ENCODE measurements at places on chromosomes 5 and 9. TPM values are rescaled to one million over a fixed set of nuclear protein-coding genes. Genes with fewer than 3 reads are reported as not detected.

DNA sequence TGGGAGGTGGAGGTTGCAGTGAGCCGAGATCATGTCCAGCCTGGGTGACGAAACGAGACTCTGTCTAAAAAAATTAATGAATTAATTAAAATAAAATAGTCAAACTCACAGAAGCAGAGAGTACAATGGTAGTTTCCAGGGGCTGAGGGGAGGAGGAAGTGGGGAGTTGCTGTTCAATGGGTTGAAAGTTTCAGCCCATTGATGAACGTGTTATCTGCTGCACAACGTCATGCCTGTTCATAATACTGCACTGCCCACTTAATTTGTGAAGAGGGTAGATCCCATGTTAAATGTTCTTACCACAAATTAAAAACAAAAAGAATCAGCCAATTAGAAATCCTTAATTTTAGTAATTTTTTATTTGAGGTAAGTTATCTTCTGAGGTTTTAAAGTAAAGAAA lies 16.4 kb upstream of the RUFY1 start:
- DNase-seq, result no peak

DNA sequence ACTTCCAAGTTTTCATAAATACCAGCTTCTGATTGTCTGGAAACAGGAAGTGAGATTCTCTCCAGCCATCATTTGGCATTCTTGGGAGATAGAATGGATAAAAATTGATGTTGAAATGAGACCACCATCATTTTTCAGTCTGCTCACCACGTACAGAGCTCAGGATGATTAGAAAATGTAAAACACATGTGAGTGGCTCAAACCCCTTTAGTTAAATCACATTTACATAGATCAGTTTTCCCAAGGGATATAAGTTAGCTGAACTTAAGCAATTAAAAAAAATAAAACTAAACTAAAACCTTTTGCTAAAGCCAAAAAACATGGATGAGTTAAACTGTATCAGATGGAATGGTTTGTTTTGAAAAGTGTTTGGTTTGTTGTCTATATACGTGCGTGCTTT lies 37.1 kb upstream of the GDNF start:
- DNase-seq, result no peak

IL31RA gene
- 2.7 TPM for total RNA-seq

SETX gene
- 55.6 TPM for total RNA-seq

F2R gene
- total RNA-seq, result 5.4 TPM

DRD1 gene
- not detected for total RNA-seq

ABO gene
- total RNA-seq, result 0.36 TPM
